ENCODE measurements at places on chromosomes 3 and 15. TPM values are rescaled to one million over a fixed set of nuclear protein-coding genes. Genes with fewer than 3 reads are reported as not detected.

Gene TXNRD3
- 1.3 TPM for total RNA-seq

Gene SH2D7
- not detected for total RNA-seq

Gene PLA2G4E
- not detected for total RNA-seq

Gene COL8A1
- total RNA-seq = not detected

Gene OCA2
- not detected for total RNA-seq

Gene ABCF3
- 70.8 TPM for total RNA-seq

Gene NPAP1
- not detected for total RNA-seq

Gene DIPK2A
- total RNA-seq = 8.1 TPM

Gene RBSN
- 12.5 TPM for total RNA-seq

Gene ADGRG7
- total RNA-seq = not detected
